ENCODE measurements at places on chromosomes 5 and 9.

DNA sequence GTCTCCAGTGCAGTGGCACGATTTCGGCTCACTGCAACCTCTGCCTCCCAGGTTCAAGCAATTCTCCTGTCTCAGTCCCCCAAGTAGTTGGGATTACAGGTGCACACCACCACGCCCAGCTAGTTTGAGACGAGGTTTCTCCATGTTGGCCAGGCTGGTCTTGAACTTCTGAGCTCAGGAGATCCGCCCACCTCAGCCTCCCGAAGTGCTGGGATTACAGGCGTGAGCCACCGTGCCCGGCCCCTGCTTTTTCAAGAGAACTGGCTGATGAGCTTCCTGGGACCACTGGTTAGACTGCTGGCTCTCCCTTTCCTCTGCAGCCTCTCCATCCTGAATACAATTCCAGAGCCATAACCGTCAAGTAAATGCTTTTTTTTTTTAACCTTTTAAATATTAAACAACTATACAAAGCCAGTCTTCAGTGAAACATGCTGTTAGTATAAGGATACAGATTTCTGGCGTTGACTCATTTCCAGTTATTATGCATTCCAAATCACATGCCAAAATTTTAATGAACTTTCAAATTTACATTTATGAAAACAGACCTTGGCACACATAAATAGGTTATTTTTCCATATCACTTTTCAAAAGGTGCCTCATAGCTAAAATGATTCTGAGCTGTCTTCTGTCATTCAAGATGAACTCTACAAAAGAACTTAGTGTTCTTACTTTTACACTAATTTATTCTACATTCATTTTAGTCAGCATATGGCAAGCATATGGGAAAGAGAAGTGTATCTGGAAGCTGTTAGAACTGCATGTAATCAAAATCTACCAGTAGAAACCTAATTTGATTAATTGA, 116.0 kb downstream of the MLLT3 start:
- DNase-seq, result no peak

GRCh38 chr9:125505988-125506438, 201.0 kb downstream of the MAPKAP1 start:
- no peak for DNase-seq

DNA sequence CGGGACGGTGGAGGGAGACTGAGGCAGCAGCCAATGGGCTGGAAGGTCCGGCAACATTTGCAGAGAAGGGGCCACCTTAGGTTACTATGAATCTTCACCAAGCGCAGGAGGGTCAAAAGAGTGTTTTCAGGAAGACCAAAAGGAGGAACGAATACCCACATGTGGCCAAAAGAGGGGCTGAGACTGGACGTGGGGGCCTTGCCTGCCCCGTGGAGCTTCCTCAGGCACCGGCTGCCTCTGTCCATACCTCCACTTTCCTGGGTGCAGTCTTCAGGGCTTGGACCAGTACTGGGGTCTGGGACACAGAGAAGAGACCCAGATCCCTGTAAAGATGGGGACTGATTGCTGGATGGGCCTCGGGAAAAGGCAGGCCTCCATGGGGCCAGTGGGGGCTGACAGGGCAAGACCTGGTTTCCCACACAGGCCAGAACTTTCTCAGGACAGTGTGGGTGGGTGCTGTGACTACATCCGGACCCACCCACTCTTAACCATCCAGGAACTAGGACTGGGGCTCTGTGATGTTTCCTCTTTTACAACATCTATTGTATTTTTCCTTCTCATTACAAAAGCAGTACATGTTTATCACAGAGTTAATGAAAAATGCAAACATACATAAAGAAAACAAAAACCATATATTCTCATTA, 294.7 kb downstream of the ZSWIM6 start:
- DNase-seq, result no peak

DNA sequence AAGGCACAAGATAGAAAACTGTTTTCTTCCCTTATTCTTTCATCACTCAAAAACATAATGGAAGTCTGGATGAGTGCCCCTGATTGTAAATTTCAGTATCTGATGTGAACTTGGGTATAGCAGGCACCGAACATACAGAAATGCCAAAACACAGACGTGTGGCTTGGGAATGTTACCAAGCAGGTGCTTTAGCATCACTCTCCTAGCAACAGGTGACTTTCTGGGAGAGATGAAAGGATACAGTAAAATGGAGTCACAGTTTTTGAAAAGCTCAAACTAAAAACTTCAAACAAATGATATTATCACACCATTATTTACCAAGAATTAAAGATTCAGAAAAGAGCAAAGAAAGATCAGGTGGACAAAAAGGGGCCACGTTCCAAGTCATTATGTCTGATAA, 130.2 kb downstream of the DROSHA start:
- DNase-seq, result no peak
